Lung (tissue), 17 donors: ENCODE measurements at places on chromosomes 3 and 15. TPM values are rescaled to one million over a fixed set of nuclear protein-coding genes. Genes with fewer than 3 reads are reported as not detected.

The ASB14 gene
- 1.4 TPM for total RNA-seq

The ZMYND10 gene
- total RNA-seq: 117 TPM

The SLC35G2 gene
- 9.1 TPM for total RNA-seq

The TMOD2 gene
- total RNA-seq: 9.4 TPM

The SLC12A1 gene
- total RNA-seq: not detected

The CD86 gene
- 11.5 TPM for total RNA-seq

The CHRM5 gene
- total RNA-seq: 0.23 TPM

The CLDN16 gene
- 0.26 TPM for total RNA-seq

The HESX1 gene
- total RNA-seq: 1.9 TPM

The NECTIN3 gene
- 43.2 TPM for total RNA-seq

The ADCY5 gene
- 8.4 TPM for total RNA-seq

The PCSK6 gene
- total RNA-seq: 11.7 TPM
